ENCODE measurements at places on chromosomes 11 and 22.
A peak's percentile ranks its signal among the peaks of the same experiment; 100 is the strongest.

DNA sequence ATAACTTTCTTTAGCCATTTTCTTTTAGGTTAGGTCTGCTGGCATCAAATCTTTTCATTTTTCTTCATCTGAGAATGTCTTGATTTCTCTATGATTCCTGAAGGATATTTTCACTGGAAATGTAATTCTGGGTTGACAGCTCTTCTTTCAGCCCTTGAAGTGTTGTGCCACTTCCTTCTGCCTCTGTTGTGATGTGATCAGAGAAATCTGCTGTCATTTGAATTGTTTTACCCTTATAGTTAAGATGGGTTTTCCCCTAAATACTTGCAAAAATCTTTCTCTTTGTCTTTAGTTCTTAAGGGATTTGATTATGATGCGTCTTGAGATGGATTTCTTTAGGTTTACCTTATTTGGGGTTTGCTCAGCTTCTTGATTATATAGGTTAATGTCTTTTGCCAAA, 23.0 kb downstream of the USP47 start:
- DNase-seq, result no peak

DNA sequence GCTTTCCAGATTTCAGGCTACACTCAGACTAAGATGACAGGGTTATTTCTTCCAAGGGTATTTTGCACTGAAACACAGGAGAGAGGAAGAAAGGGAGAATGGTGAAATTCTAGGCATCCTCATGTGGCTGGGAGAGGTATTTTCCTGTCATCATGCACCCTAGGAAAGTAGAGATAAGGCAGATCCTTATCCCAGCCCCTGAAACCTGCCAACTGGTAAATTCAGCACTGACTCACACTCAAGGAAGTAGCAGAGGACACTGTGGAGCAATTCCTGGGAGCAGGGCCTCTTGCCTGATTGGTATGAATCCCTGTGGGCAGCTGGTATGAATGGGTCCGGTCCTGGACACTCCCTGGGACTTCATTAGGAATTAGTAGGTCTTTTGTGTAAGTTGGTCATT, 37.6 kb upstream of the SLC5A1 start:
- DNase-seq, result peak; percentile 55

GRCh38 chr11:131692961-131693360, 322.5 kb downstream of the NTM start:
- DNase-seq, result no peak

DNA sequence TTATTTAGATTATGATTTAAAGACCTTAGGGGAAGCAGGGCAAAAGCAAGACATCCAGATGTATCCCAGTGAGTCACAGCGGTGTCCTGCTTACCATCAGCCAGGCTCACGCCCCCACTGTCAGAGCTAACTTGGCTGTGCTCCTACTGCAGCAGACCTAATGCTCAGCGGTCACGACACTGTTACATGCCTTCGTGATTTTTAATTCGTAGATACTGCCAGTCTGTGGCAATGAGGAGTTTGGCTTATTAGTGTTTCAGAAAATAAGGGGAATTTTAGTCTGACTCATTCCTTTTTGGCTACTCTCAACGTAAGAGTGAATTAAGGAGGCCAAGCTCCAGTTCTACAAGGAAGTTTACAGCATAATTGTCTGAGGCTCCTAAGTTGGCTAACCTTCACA, 22.7 kb downstream of the EFCAB6 start:
- DNase-seq, result peak; percentile 93

GRCh38 chr11:117099696-117100095, 1.5 kb upstream of the SIK3 start:
- no peak for DNase-seq

GRCh38 chr22:17968126-17968525, 56.2 kb downstream of the MICAL3 start:
- DNase-seq, result no peak

- no peak for DNase-seq
These were observed 52.4 kb downstream of the TECTA start for GRCh38 chr11:121153472-121153871.

DNA sequence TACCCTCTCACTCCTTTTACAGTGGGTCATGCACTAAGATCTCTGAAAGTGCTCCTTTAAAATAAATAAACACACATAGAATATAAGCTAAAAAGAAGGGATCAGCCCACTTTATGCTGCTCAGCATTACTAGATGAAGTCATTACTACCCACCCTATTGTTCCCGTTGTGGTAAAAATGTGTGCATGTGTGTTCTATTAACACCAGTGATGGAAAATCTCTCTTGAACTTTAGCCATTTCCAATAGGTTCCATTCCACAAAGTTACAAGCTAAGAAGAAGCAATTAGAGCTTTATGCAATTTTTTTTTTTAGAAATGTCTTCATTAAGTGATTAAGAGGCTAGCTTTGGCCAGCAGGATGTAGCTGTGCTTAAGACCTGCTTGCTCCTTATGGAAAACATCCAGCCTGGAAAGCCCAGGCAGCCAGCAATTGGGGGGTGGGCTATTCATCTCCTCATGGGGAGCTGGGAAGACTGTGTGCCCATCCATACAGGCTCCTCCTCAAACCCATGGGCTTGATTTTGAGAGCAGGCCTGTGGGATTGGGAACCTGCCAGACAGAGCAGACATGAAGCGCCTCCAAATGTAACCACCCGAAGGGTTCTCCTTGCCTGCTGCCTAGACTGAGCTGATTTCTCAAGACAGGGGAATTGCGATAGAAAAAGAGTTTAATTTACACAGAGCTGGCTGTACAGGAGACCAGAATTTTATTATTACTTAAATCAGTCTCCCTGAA, 92.9 kb upstream of the PARVA start:
- peak; percentile 73 for DNase-seq

DNA sequence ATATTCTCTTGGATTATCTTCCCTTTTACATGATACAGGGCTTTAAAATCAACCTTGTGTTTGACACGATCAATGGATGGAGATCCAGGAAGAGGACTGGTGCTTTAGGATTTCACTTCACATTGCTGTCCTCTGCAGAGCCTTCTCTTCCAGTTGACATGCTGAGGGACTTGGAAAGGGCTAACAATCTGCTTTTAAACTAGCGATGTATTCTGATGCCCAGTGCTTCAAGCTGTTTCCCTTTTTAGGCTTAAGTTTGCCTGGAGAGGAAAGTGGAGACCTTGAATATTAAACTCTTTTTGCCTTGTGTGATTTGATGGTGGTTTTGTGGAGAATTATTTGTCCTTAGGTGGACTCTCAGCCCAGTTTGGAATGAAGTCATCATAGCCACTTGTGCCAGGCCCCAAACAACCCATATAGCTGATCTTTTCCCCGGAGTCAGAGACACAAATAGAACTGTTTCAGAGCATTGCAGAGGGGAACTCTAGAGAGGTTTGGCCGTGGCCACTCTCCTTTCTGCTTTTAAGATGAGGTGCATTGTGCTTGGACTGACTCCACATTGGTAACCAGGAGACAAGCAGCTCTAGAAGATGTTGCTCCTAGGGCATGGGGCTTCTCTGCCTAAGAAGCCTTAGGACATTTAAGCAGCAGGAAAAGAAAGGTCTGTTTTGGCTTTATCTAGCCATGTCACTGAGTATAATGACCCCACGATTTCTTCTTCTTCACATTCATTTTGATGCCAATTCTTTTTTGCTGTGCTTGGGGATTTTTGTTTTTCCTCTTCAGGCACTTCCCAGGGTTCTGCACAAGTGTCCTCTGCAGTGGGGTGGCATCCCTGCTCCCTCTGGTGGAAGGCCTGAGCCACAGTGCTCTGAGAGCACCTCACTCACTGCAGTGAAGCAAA, 152.8 kb downstream of the NCAM1 start:
- DNase-seq, result peak; percentile 61

- DNase-seq, result no peak
These were observed 224.9 kb downstream of the DSCAML1 start for GRCh38 chr11:117572129-117572528.

DNA sequence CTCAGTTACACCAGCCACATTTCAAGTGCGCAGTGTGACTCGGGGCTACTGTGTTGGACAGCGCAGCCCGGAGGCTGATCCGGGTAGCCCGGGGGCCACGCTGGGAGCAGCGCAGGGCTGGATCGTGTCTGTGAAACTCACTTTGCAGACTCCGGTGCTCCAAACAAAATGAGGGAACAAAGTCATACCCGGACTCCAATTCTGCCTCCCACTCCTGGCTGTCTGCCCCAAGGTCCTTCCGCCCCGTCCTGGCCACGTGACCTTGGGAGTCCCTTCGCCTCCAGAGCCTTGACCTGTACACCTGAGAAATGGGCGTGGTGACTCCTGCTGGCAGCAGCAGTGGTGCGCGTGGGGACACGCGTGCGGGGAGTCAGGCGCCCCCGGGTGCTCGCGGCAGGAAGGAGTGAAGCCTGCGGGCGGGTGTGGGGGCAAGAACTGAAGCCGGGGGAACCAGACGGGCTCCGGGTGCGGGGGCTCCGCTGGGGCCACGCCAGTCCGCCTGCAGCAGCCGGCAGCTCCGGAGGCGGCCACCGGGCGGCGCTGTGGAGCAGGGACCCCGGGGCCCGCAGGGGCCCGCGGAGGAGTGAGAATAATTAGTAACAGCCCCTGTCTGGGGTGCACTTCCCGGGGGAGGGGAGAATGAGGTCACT, 42.4 kb downstream of the KCNJ4 start:
- no peak for DNase-seq

- DNase-seq, result peak; percentile 98
These were observed 49.3 kb downstream of the SCUBE1 start for GRCh38 chr22:43293655-43294392.

- DNase-seq, result peak; percentile 83
These were observed 427.9 kb upstream of the CCDC179 start for GRCh38 chr11:23288003-23288783.

- no peak for DNase-seq
These were observed 85.5 kb downstream of the PDE2A start for GRCh38 chr11:72588421-72589410.

GRCh38 chr22:21726650-21727049, 8.9 kb downstream of the YPEL1 start:
- DNase-seq, result peak; percentile 8

- DNase-seq, result peak; percentile 62
These were observed 8.9 kb downstream of the IMMP1L start for GRCh38 chr11:31500560-31500959.

DNA sequence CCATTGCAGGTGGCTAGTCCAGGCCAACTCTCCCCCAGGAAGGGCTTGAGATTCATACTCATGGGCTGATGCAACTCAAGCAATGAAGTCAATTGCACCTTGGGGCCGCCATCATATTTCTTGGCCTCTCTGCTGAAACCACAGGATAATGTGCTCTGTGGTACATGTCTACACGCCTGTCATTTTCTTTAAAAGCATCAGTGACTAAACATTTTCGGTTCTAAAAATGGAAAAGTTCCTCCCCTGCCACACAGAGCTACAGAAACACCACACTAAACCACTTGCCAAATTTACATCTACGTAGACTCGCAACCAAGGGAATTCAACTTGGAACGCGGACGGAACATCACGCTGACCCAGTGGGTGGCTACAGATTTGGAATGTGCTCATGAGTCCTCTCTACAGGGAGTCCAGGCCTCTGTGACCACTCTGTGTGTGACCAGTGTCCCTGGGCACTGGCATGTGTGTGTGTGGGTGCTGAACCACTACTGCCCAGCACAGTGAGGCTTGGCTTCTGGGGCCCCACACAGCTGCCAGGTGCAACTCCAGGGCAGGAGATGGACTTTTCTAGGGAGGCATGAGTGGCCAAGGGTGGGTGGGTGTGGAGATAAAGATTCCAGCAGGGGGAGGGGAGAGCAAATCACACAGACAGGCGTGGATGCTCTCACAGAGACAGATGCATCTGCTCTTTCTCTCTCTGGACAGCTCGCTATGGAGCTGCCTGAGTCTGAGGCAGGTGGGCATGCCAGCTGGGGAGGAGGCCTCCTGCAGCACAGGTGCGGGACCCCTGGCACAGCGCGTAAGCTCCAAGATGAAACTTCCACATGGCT, 261.9 kb downstream of the CTTN start:
- no peak for DNase-seq

- peak; percentile 76 for DNase-seq
These were observed 1.0 kb upstream of the ZNF143 start for GRCh38 chr11:9459667-9460321.

DNA sequence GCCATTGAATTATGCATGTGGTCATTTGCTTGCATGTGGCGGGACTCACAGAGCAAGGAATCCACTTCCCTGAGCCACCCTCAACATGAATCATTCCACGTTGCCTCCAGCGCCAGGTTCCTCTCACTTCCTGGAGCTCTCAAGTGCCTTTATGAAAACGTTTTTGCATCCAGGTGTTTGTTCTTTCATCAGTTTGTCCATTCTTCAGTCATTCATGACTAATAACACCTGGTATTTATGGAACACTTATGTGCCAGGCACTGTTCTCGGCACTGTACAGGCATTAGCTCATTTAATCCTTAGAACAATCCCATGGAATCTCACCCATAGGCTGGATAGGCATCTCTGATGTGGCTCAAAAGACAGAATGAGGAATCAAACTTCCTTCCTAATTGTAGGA, 256.1 kb upstream of the SYN3 start:
- no peak for DNase-seq

- DNase-seq, result no peak
These were observed 17.7 kb downstream of the APLP2 start for GRCh38 chr11:130087294-130087926.

DNA sequence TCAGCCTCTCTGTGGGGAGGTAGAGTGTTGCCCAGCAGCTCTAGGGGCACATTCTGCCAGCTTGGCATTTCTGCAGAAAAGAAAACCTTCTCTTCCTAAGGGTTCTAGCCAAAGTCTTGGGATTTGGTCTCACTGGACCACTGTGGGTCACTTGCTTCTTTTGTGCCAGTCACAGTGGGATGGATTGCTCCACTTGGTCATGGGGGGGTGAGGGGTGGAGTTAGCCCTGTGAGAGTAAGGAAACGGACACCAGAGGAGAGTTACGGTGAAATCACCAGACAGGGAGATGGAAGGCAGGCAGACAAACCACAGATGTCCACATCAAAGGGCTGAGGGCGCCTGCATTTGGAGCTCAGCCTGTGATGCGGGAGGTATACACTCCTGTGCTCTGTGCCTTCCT, 10.8 kb downstream of the SGSM1 start:
- DNase-seq, result no peak

GRCh38 chr11:26741036-26741435, 19.2 kb upstream of the SLC5A12 start:
- no peak for DNase-seq

DNA sequence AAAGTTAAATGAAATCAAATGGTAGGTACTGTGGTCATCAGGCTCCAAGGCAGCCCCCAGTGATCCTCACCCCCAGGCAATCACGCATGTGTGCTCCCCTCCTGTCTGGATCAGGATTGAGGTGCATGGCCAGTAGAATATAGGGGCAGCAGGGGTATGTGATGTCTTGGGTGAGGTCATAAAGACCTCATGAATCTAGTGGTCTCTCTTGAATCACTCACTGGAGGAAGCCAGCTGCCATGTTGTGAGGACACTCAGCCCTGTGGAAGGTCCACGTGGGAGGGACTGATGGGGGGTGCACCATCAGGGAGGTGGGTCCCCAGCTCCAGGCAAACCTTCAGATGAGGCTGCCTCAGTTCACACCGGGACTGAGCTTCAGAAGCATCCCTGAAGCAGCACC, 6.8 kb upstream of the IL17REL start:
- DNase-seq, result no peak

- no peak for DNase-seq
These were observed 17.8 kb upstream of the CARS1 start for GRCh38 chr11:3074912-3075589.

DNA sequence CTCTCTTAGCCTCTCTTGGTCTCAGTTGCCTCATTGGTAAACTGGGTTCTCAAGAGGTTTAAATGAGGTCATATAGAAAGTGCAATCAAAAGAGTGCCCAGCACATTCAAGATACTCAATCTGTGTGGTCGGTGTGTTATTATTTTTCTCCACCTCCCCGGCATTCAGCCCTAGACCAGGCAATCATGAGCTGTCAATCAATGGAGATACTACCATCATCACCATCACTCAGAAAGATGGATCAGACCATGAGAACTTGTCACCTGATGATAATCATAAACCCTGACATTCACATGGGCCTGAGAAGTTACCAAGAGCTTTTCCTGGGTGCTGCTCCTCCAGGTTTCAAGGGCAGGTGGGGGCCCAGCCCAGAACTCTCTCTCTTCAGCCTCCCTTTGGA, 166.1 kb downstream of the MN1 start:
- DNase-seq, result no peak

All from fibroblast of villous mesenchyme (primary cell).